ENCODE measurements at places on chromosomes 12 and 14.
A peak's percentile ranks its signal among the peaks of the same experiment; 100 is the strongest.

DNA sequence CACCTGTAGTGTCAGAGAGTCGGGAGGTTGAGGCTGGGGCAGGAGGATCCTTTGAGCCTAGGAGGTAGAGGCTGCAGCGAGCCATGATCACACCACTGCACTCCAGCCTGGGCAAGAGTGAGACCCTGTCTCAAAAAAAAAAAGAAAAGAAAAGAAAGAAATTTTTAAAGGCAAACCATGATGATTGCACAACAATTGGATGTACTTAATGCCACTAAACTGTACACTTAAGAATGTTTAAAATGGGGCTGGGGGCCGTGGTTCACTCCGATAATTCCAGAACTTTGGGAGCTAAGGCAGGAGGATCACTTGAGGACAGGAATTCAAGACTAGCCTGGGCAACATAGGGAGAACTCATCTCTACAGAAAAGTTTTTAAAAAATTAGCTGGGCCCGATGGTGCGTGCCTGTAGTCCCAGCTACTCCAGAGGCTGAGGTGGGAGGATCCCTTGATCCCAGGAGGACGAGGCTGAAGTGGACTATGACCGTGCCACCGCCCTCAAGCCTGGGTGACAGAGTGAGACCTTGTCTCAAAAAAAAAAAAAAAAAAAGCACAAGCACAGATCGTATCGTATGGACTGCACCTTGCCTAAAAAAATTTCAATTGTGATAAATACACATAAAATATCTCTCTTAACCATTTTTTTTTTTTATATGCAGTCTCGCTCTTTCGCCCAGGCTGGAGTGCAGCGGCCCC lies 32.7 kb downstream of the JAG2 start:
- no peak for DNase-seq

DNA sequence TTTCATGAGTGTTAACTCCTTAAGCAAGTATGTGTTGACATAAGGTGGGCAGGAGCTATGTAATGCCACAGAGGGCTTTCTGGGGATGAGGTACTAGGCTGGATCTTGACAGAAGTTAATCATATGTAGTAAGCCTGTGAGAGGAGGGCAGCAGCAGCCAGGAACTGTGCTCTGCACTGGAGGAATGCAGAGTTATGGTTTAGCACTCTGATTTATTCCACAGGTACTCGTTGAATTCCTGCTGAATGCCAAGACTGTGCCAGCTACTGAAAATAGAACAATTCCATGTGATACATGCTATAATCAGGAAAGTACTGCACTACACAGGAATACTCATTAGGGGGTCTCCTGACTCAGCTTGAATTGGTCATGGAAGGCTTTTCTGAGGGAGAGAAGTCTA lies 58.7 kb downstream of the SUSD6 start:
- DNase-seq = no peak

DNA sequence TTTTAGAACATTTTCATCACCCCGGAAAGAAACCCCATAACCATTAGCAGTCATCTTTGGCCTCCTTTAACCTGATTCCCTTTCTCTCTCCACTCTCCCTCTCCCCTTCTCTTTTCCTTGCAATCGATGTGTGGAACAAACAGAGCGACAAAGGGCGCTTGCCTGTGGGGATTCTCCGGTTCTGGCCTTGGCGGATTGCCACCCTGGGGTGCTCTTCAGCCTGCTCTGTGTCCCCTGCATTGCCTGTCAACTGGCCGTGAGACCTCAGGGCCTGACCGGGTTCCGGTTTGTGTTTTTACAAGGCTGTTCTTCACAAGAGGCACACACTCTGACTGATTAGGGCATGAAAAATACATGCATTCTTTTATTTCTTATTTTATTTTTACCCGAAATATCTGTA lies 27.8 kb downstream of the LRTM2 start:
- DNase-seq = no peak

DNA sequence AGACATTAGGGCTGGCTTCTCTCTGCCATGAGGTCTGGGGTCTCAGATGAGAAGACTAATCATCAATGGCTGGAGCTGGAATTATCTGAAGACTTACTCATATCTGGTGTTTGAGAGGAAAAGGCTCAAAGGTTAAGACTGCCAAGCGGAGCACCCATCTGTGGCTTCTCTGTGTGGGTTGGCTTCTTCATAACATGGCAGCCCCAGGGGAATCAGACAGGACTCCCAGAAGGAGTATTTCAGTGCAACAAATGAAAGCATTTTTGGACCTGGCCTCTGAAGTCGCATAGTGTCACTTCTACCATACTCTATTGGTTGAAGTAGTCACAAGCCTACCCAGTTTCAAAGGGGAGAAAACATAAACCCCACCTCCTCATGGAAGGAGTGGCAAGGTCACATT lies 171.8 kb upstream of the KRR1 start:
- no peak for DNase-seq

- no peak for DNase-seq
Observed at GRCh38 chr14:20905676-20906075, 14.5 kb downstream of the RNASE3 start.

- no peak for DNase-seq
Observed at GRCh38 chr12:86774841-86775388, 518.7 kb upstream of the MGAT4C start.

DNA sequence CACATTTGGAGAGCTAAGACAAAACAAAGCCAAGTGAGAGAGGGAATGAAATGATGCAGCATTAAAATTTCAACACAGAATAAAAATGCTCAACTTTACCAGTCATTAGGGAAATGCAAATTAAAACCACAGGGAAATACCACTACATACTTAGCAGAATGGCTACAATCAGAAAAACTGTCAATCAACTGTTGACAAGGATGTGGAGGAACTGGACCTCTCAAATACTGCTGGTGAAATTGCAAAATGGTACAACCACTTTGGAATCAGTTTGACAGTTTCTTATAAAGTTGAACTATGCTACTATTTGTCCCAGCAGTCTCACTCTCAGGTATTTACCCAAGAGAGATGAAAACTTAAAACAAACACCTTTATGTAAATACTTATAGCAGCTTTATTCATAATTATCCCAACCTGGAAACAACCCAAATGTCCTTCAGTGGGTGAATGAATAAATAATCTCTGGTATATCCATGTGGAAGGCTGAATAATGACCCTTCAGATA lies 43.8 kb upstream of the KTN1 start:
- no peak for DNase-seq

GRCh38 chr12:52358575-52359350 lies 8.5 kb downstream of the KRT85 start:
- DNase-seq = no peak

DNA sequence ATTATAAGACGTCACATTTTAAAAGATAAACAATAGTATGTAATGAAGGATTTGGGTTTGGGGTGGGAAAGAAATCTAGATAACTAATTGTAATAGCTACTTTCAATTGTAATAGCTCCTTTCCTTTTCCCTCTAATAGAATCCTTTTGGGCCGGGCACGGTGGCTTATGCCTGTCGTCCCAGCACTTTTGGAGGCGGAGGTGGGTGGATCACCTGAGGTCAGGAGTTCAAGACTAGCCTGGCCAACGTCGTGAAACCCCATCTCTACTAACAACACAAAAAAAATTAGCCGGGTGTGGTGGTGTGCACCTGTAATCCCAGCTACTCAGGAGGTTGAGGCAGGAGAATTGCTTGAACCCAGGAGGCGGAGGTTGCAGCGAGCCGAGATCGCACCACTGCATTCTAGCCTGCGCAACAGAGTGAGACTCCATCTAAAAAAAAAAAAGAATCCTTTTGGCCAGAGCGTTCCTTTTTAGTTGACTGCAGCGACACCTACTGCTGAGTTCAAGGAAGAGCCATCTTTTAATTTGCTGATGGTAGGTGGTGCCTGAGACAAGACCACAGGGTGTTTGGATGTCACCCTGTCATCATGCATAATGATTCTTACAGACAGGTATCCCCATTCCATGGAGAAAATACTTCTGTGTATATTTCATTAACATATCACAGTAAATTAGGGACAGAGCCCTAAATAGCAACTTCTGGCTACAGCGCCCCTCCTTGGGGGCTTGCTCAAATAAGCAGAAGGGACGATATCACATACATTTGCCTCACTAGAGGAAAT lies 79.5 kb downstream of the ARMH4 start:
- peak; percentile 49 for DNase-seq

- no peak for DNase-seq
Observed at GRCh38 chr14:99718811-99719192, 34.7 kb downstream of the CYP46A1 start.

Measured in fibroblast of skin of left quadriceps (primary cell).